ENCODE measurements at places on chromosomes 7 and 10. TPM values are rescaled to one million over a fixed set of nuclear protein-coding genes. Genes with fewer than 3 reads are reported as not detected.

DNA sequence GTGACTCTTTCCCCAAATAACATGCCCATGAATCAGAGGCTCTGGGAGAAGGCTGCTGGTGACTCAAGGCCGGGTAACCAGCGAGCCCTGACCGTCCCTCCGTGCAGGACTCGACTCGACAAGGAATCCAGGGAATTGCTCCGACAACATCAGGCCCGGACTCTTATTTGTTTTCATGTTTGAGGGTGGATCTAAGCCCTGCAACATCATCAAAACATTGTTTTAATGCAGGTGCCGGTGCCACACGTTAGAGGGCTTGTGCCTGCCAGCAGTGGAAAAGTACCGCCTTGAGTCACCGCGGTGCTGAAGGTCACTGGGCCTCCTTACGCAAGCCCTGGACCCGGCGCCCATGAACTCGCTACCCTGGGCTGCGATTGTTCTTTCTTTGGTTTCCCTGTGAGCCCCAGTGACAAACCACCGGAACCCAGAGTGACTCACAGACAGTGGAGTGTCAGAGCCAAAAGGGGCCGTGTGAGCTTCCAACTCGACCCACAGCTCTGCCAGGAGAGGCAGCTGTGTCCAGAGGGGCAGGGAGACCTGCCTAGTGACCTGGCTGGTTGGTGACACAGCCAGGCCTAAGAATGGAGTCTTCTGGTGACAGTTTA, 139.4 kb upstream of the SHH start:
- H3K4me1 ChIP-seq, result no peaks in the 10 kb centered on the region
- no peak overlapping the region for H3K27ac ChIP-seq
- DNase-seq, result no peak
- H3K4me3 ChIP-seq, result no peak overlapping the region

- H3K27ac ChIP-seq, result no peak overlapping the region
- no peaks in the 10 kb centered on the region for H3K27me3 ChIP-seq
- no peaks in the 10 kb centered on the region for H3K4me1 ChIP-seq
- H3K36me3 ChIP-seq, result no peaks in the 10 kb centered on the region
- no peak overlapping the region for H3K4me3 ChIP-seq
- DNase-seq, result no peak
Observed at GRCh38 chr7:40544871-40545303, 410.1 kb downstream of the SUGCT start.

- no peak overlapping the region for H3K4me3 ChIP-seq
- no peaks in the 10 kb centered on the region for H3K4me1 ChIP-seq
- H3K27me3 ChIP-seq, result no peaks in the 10 kb centered on the region
Observed at GRCh38 chr7:93185303-93186027, 37.3 kb upstream of the SAMD9L start.

Gene ASIC3
- total RNA-seq, result 3.6 TPM
